NCI-H1694 treated with DMSO at 0.1 percent for 48 hours (cell line): ENCODE measurements at places on chromosomes 2 and 18.
A peak's percentile ranks its signal among the peaks of the same experiment; 100 is the strongest.

DNA sequence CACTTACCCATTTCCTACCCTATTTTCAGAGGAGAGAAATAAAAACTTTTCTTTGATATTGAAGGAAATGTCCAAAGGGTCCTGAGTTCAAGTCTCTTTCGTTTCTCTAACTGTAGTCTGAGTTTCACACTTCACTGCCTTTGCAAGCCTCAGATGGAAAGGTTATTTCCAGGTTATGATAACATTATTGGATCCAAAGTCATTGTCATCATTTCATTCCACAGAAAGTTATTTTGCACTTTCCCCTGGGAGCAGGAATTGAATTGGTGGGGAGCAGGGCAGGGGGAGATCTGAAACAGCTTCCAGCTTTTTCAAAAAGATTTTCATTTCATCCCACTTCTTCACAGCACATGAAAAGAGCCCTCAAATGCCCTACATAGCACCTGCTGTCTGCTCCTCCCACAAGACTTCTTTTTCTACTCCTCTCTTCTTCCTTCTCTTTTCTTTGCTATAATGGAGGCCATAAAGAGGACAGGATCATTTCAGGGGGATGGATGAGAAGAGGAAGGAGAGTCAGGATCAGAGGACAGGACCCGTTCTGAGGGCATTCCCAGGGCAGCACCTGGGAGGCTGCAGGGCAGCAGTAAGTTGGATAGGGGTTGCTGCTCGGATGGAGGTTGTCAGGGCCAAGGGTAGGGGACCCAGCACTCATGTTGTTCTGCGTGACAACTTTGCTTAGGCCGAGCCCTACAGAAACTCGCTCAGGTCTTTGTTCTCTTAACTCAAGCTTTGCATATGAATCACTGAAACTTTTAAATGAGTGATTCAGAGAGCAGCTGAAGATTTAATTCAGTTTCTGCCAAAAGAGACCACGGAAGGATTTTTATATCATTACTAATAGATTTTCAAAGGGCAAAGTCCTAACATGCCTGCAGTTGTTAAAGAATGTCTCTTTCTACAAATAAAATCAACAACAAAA lies 11.4 kb upstream of the GALNT5 start:
- no peak for DNase-seq

- DNase-seq = peak; percentile 99
These were observed 129.9 kb downstream of the MARCHF4 start for GRCh38 chr2:216242365-216242764.

GRCh38 chr2:237895544-237896506 lies 36.4 kb downstream of the RAMP1 start:
- peak; percentile 81 for DNase-seq

GRCh38 chr2:9658972-9659371 lies 28.2 kb upstream of the YWHAQ start:
- no peak for DNase-seq

DNA sequence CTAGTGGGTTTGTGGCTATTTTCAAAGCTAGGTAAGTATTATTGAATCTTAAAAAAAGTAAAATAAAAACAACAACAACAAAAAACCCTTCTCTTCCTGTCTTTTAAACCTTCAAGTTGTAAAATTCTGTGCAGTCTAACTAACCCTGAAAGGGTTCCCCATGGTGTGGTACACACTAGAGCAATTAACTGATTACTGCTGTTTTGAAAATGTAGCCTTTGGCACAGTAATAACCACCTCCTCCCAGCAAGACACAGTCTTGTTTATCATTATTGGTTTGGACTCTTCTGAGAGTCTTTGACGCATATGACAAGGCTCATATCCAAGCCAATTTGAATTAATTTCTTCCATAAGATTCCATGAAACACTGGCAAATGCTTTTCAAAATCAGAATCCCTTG lies 2184.6 kb upstream of the PIK3C3 start:
- no peak for DNase-seq
